ENCODE measurements at places on chromosomes 3 and 15. TPM values are rescaled to one million over a fixed set of nuclear protein-coding genes. Genes with fewer than 3 reads are reported as not detected.

The RAB7A gene
- 122 TPM for total RNA-seq

The ZNF770 gene
- total RNA-seq: 28.2 TPM

The CDHR4 gene
- total RNA-seq: not detected

The TUBGCP5 gene
- total RNA-seq: 11.3 TPM

The SLC30A4 gene
- total RNA-seq: 10.3 TPM

The CHRD gene
- total RNA-seq: 32.7 TPM

The CADM2 gene
- 3.7 TPM for total RNA-seq

The LRRC31 gene
- total RNA-seq: not detected

The HGD gene
- total RNA-seq: not detected

The ZNF774 gene
- total RNA-seq: 8.3 TPM

The FAM219B gene
- 51.6 TPM for total RNA-seq

The ANKRD63 gene
- not detected for total RNA-seq

The IL5RA gene
- not detected for total RNA-seq

The UPK1B gene
- not detected for total RNA-seq

The CSPG5 gene
- total RNA-seq: 0.98 TPM

The CTXND1 gene
- 0.49 TPM for total RNA-seq

The GUCA1C gene
- not detected for total RNA-seq

The RAB8B gene
- 29.5 TPM for total RNA-seq

The GREM1 gene
- total RNA-seq: 122 TPM

The SAMD7 gene
- total RNA-seq: not detected

The SPINK8 gene
- total RNA-seq: not detected

The RHOV gene
- 32.9 TPM for total RNA-seq

The SPATA12 gene
- not detected for total RNA-seq

The KIF7 gene
- 7.9 TPM for total RNA-seq

The KLHL18 gene
- total RNA-seq: 10.1 TPM

The RBP2 gene
- total RNA-seq: not detected

The ATP6V1A gene
- 28.5 TPM for total RNA-seq

The PCNP gene
- total RNA-seq: 96.3 TPM

The C3orf33 gene
- total RNA-seq: 1.7 TPM

The TGM5 gene
- total RNA-seq: 8.3 TPM

The NRROS gene
- total RNA-seq: 5.4 TPM

The CCR1 gene
- total RNA-seq: 7.1 TPM

The UMPS gene
- total RNA-seq: 13.3 TPM

The RASL12 gene
- total RNA-seq: 85.7 TPM

The SLITRK3 gene
- total RNA-seq: 2.9 TPM

The EPB42 gene
- not detected for total RNA-seq

The NECTIN3 gene
- total RNA-seq: 20.4 TPM

The C3orf70 gene
- 5.6 TPM for total RNA-seq

The LNP1 gene
- total RNA-seq: 4.4 TPM

The MYEF2 gene
- 7.1 TPM for total RNA-seq

The CELSR3 gene
- total RNA-seq: 2.2 TPM

The SENP8 gene
- 3.9 TPM for total RNA-seq

The GABRG3 gene
- not detected for total RNA-seq

The CRTAP gene
- 272 TPM for total RNA-seq

The MINAR1 gene
- total RNA-seq: 0.74 TPM

The NR2F2 gene
- total RNA-seq: 39.8 TPM

The WDR76 gene
- total RNA-seq: 3.4 TPM

The TMOD2 gene
- 18.4 TPM for total RNA-seq

The NCBP2 gene
- 25.8 TPM for total RNA-seq

The ALDH1A3 gene
- 62.9 TPM for total RNA-seq

The DUOX1 gene
- total RNA-seq: 98.7 TPM

The HRH1 gene
- total RNA-seq: 9.3 TPM

The DISP2 gene
- 0.74 TPM for total RNA-seq

The GABRA5 gene
- not detected for total RNA-seq

The OR5K2 gene
- not detected for total RNA-seq

The CD80 gene
- total RNA-seq: not detected

The CTXN2 gene
- not detected for total RNA-seq

The CSTA gene
- 95.5 TPM for total RNA-seq

The TM4SF1 gene
- 97.7 TPM for total RNA-seq

All from vagina (tissue), 2 donors.